Femur (tissue), 1 donor: ENCODE measurements at places on chromosomes 1 and 21.

- no peak for DNase-seq
These were observed 2.2 kb upstream of the HENMT1 start for GRCh38 chr1:108663074-108663473.

DNA sequence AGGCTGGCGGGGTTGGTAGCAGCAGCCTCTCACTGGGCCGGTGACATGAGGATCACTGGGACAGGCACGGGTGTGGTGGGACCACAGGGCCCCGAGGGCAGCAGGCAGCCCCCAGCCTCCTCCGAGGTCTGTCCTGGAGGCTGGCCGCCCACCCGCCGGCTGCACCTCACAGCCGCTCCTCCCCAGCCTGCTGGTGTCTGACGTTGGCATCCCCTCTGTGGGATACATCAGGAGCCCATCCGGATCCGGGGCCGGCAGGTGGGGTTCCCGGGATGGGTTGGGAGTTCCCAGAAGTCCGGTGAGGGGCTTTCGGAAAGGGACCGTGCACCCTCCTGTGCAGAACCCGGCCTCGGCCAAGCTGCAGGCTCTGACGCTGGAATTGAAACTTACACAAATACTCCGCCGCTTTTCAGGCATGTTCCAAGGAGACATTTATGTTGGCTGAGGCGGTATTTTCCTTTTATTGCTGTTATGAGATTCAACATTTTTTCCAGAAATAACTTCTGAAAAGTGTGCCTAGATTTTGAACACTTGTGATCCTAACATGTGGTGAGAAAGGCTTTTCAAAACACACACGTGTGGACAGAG is 142.1 kb upstream of the ARHGEF16 start:
- DNase-seq, result peak; percentile 78

- DNase-seq, result no peak
These were observed 39.0 kb upstream of the RWDD3 start for GRCh38 chr1:95195046-95195445.

DNA sequence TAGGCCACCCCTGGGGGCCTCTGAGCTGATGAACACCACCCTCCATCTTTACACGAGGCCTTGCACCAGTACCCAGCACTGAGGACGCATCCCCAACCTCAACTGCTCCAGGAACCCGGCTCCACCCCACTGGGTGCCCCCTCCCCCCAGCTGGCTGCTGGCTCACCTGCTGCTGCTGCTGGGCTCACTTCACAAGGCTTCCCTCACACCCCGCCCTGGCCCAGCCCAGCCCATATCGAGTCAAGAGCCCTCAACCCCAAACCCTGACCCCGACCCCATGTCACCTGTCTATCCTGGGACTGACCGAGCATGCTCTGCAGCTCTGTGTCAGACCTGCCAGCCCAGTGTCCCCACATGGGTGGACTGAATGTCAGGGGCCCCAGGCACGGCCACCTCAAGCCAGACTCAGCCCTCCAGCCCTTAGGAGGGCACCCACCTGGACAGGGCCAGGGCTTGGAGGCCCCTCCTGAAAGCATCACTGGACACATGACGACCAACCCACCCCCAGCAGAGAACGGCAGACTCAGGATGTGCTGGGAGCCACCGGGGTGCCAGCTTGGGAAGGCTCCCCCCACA is 21.4 kb downstream of the WNT9A start:
- no peak for DNase-seq

DNA sequence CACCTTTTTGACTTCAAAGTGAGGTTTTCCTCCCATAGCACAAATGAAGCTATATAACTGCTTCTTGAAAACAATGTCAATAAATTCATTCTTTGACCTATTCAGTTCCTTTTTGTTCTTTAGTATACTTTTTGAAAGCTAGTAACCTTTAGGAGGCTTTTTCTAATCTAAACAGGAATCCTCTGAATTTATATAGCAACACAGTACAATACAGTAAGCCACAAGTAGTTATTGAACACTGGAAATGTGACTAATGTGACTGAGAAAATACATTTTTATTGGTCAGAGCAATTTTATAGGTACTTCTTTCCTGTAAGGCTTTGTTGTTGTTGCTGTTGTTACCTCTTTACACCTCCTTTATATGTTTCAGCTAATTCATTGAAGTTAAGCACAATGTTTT is 49.8 kb downstream of the ADGRL2 start:
- no peak for DNase-seq

- DNase-seq, result peak; percentile 21
These were observed 182.9 kb upstream of the KCND3 start for GRCh38 chr1:112172294-112172882.

- DNase-seq, result no peak
These were observed 85.9 kb upstream of the GADD45A start for GRCh38 chr1:67599085-67599484.

GRCh38 chr1:152168535-152168868 is 9.5 kb upstream of the RPTN start:
- DNase-seq, result no peak

DNA sequence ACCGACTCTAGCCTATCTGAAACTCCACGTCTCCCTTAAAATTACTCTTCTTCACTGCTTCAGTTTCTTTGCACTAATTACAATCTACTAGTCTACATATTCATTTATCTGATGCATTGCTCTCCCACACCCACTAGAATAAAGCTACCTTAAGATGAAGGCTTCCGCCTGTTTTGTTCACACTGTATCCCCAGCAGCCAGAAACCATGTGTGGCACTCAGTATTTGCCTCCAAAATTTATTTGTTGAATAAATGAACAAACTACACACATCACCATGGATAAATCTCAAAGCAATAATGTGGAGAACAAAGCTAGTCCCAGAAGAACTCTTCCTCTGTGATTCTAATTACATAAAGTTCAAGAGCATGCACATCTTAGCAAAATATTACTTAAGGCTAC is 95.7 kb downstream of the DSCAM start:
- DNase-seq, result no peak

- no peak for DNase-seq
These were observed 3.3 kb downstream of the KRTAP10-3 start for GRCh38 chr21:44555200-44555875.

- DNase-seq, result peak; percentile 91
These were observed 14.7 kb upstream of the KCNE1 start for GRCh38 chr21:34526618-34527290.

DNA sequence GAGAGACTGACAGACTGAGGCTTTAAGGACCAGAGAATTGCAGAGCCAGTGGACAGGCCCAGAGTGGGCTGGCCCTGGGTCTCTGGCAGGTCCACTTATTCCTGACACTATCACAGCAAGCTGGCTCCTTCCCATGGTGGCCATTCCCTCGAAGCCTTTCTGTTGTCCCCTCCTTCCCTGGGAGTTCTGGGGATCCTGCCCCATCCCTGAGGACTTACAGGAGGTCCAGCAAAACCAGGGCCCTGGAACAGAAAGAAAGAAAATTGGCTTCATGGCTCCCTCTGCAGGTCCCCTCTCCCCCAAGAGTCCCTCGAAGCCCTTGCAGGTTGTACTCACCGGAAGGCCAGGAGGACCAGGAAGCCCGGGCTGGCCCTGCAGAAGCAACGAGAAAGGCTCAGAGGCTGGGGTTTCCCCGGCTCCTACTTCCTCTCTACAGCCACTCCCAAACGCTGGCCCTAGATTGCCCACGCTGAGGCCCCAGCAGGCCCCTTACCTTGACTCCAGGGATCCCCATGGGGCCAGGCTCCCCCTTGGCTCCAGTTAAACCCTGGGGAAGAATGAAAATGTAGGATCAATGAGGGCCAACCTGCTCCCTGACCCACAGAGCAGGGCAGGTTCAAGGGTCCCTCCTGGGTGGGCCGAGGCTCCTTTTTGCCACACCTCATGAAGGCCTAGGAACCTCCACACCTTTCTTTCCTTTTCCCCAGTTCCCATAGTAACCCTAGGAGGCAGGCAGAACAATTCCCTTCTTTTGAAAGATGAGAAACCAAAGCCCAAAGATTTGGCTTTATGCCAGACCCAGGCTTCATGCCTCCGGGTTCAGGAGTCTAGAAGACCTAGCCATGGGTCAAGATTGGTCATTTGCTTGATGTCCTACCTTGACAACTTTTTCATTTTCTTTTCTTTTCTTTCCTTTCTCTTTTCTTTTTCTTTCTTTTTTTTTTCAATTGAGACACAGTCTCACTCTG is 4.6 kb downstream of the COL9A2 start:
- no peak for DNase-seq

- peak; percentile 69 for DNase-seq
These were observed 107.7 kb upstream of the TMPRSS2 start for GRCh38 chr21:41615613-41616012.

DNA sequence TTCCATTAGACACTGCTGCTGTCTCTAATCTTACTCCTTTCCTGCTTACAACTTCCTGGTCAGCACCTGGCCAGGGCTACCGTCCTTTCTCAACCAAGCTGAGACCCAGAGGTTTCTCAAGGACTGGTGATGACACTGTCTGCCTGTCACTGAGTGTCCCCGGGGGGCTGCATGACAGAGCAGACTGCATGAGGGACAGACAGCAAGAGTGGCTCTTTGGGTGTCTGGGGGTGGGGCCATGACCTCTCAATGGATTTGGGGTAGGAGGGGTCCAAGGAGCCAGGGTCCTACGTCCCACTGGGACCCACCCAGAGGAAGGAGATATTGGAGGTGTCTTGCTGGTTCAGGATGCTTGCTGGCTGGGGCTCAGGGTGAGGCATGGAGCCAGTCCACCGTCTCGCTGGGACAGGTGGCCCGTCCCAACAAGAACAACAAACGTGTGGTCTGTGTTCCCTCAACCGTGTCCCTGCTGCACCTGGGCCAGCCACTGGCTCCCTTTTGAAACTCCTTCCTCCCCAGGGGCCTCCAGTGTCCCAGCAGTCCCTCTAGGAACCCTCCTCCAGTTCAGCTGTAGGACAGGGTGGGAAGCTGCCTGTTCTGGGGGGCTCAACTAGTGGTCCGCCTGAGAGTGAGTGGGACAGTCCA is 344.6 kb upstream of the AJAP1 start:
- no peak for DNase-seq
